ENCODE measurements at places on chromosomes 4 and X.

GRCh38 chr4:106266201-106266600 is 49.8 kb downstream of the TBCK start:
- DNase-seq: peak; percentile 34

DNA sequence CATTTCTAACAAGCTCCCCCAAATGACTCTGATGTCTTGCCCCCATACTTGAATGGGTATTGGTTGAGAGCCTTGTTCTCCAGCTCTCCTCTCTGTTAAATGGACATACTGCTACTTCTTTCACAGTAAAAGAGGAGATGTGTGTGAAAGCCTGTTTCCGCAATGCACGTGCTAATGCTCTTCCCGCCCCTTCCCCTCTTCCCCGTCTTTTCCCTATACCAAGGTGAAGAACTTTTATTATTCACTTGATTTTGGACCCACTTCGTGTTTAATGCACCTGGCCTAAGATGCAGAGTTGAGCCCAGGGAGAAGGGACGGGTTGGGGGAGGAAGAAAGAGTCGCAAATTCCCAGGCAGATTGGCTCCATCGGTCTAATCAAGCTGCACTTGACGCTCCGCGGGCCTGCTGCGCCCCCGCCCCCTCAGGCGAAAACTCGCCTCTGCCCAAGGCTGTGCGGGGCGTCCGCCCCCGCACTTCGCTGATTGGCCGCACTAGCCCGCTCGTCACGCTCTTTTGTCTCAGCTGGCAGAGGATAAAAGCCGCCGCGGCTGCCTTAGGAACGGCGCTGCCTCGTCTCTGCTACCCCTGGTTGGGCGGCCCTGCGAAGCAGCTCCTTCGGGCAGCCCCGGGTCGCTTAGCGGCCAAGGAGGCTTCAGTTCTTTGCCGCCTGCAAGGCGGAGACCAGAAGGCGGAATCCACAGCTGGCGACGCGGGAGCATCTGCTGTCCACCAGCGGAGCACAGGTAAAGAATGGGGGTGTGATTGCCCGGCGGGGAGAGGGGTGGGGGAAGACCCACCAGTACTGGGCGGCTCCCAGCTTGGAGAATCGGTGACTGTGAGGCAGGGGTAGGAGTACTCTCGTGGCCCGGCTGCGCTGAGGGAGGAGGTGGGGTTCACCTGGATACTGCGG is at the start of gene ZCCHC12:
TSS of gene ZCCHC12 (plus strand) at position 562 of the 910 bp plus-strand sequence. CDS start 1,421 bp downstream, outside the sequence.
- peak; percentile 75 for DNase-seq

GRCh38 chr4:33924239-33924638 is 2320.1 kb downstream of the ARAP2 start:
- peak; percentile 88 for DNase-seq

DNA sequence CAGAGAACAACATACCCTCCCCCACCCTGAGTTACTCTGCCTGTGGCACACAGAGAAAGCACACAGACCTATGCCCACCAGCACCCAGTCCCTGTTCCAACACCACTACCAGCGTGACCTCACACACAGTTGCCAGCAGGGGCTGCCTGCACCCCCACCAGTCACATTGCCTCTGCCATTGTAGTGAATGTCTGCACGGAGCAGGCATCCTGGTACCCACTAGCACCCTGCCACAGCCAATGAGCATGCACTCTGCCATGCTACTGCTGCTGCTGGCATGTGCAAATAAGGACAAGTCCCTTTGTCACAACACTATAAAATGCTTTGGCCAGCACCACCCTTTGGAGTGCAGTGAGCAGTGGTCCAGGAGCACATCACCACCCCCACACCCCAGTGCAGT is 47.1 kb downstream of the DACH2 start:
- DNase-seq: no peak

DNA sequence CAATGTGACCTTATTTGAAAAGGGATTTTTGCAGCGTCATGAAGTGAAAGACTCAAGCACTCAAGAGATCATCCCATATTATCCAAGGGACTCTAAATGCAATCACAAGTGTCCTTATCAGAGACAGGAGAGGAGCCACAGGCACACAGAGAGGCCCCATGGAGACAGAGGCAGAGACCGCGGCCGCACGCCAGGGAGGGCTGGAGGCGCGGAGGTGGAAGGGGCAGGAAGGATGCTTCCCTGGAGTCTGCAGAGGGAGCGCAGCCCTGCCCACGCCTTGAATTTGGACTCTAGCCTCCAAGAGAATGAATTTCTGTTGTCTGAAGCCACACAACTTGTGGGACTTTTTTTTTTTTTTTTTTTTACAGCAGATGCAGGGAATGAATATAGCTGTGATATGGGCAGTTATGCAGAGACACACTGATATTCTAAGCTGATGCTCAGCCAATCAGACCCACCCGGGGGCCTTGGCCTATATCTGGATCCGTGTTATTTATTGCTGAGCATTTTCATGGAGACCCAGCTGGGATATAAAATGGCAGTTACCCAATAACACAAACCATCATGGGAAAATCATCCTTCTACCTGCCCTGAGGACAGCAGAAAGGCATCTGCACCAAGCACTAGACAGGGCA is 244.8 kb upstream of the PSAPL1 start:
- no peak for DNase-seq

DNA sequence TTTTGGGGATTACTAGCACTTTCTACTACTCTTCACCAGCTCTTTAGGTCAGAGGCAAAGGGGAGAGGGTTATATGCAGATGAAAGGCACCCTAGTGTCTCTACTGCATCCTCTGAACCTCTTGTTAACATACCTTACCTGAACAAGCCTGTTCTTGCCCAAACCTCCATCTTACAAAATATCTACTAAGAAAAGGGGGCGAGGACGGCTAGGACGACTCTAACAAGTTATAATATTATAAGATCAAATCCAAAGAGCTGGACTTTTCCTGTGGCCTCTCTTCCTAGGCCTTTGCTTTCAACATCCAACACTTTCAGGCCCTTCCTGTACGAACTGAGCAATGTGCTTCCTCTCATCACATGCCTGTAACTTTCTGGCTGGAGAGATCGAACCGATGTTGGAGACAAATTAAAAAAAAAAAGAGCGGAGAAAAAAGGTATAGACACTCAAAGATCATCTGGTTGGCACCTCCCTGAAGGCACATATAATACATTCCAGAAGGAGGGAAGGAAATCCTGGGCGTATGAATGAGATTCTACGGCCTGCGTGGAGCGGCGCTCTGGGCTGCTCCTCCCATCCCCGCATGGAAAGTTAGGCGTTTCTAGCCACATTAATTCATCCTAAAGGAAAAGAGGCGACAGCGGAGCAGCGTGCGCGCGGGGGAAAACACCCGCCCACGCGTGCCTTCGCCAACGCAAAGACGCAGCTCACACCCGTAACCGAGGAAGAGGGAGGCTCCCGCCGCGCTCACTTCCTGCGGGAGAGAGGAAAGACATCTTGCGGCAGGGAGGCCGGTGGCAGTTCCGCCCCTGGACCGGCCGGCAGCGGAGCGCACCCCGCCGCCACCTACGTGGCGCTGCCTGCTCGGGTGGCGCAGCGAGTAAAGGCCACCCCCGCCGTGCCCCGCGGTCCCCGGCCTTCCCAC is 808 bp downstream of the PRDM5 start:
- DNase-seq: peak; percentile 63

- DNase-seq: peak; percentile 63
These were observed 20.3 kb downstream of the ATP2B3 start for GRCh38 chrX:153537526-153538295.

- DNase-seq: no peak
These were observed 246.6 kb downstream of the PARM1 start for GRCh38 chr4:75179510-75179909.
